ENCODE measurements at places on chromosomes 1 and 21.

DNA sequence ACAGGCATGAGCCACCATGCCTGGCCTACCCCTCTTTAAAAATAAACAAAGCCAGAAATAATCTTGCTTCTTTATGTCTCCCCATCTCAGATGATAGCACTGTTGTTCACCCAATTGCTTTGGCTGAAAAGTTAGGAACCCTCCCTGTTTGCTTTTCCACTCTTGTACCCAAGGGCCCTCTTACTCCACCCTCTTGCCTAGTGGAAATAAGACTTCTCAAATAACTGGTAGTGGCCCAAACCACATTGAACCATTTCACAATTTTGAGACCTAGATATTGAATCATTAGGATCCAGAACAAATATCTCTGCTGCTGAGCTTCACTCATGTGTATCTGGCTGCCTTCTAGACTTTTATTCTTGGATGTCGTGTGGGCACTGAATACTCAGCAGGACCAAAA is 37.7 kb downstream of the RNF220 start:
- DNase-seq, result no peak

GRCh38 chr1:54980046-54980527 is 341 bp upstream of the TMEM61 start:
- DNase-seq, result no peak

GRCh38 chr1:197464044-197464443 is 196.0 kb downstream of the CRB1 start:
- DNase-seq, result no peak

- DNase-seq, result no peak
These were observed 6.9 kb upstream of the DNAH14 start for GRCh38 chr1:224922404-224923164.

DNA sequence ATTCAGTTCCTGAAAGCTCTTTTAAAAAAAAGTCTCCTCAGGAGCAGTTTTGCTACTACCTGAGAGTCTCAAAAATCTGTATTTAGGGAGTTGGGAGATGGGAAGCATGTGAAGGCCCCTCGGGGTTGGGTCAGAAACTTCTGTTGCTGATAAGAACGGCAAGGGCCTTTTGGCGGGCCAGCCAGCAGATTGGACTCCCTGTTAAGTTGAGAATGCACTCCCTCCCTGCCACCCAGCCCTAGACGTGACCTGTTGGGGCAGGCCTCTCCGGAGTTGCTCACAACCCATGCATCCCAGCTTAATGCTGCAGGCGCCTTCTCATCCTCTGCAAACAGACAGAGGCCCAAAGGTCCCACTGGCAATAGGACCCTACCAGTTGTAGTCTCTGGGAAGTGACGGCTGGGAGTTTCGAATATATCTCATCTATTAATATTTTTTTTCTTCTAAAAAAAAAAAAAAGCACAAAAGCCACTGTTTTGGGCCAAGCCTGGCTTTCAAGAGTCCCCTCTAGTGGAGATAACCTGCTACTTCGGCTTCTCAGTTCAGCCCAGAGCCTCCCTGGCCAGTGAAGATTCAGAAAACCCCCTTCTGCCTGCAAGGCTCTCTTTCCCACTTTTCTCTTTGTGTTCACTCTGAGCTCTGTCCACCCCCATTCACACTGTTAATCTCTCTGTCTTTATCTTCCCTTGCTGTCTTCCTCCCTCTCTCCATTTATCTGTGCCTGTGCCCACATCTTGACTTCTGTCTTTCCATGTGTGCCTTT is 5.3 kb downstream of the PLXNA2 start:
- no peak for DNase-seq

Measured in iPS DF 6.9 (cell line).